Neuronal stem cell (in vitro differentiated cells): ENCODE measurements at places on chromosomes 7 and 10.

GRCh38 chr10:80079312-80079719 is 851 bp downstream of the TMEM254 start:
- no peak for DNase-seq

DNA sequence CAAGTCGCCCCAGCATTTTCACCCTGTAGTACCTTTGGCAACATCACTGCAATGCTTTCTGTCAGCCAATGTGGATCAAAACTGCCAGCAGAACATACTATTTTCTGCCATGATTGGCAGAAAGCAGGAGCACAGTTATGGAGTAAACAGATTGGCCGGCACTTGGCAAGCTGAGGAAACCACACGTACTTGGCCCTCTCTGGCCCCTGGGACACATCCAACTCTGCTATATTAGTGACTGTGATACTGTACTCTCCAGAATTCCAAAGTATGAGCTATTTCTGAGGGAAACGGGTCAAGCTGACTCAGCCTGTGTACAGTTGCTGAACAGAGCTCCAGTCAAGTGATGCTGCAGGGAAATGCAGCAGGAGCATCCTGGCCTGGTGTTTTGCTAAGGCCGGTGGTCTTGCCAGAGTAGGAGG is 39.8 kb upstream of the LANCL2 start:
- DNase-seq: no peak

DNA sequence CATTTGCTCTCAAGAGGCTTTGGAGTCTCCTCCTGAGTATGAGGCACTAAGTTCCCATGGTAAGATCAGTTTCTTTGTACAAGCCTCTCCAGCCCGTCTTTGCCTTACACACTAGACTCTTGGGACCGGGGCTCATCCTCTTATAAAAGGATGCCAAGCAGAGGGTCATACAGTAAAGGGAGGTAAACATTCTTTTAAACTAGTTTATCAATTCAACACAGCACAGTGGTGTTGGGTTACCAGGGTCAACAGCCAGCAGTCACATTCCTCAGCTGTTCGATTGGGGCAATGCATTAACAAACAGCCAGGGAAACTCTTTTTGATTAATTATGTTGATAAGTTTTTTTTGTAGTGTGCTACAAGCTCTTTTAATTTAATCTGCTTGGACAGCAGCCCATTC is 37.8 kb downstream of the HHEX start:
- DNase-seq: no peak

GRCh38 chr7:132244903-132245480 is 331.3 kb downstream of the PLXNA4 start:
- DNase-seq: no peak

GRCh38 chr7:155850766-155851678 is 38.8 kb upstream of the SHH start:
- DNase-seq: no peak

DNA sequence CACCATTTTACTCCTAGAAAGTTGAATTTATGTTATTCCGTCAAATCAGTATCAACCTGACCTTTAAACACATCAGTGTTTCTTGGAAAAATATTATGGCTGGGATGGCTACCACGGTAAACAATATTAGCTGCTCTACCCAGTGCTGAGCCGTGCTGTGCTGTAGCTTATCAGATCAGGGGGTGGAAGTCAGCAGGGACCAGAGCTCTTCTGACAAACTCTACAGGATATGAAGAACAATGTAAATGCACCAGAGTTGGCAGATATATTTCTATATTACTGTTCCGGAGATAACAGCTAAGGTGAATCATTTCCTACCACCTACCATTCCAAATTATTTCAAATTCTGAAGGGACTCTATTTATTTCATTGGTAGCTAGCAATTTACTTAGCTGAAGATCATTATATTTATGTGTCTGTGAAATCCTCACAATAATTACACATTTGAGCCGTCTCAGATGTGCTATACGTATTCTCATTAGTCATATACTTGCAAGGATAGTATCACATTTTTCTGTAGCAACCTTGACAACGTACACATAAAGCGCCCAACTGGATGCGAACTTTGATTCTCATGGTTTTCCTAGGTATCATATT is 76.5 kb downstream of the TEX36 start:
- DNase-seq: no peak

DNA sequence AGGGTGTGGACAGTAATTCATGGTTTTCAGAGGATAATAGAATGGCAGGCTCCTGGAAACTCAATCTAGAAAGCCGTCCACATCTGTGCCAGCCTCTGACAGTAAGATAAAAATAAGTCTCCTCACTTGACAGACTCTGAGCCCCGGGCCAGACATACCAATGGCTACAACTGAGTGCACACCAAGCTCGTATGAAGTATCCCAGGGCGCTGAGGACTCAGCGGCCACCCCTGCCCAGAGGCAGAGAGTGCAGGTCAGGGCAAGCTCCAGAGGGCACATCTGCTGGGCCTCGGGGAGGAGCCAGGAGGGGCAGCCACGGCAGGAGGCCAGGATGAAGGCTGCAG is 262.8 kb upstream of the TCERG1L start:
- no peak for DNase-seq

GRCh38 chr7:157470017-157470322 is 133.2 kb downstream of the DNAJB6 start:
- no peak for DNase-seq

GRCh38 chr7:30285067-30285535 is 704 bp downstream of the ZNRF2 start:
- DNase-seq: no peak

DNA sequence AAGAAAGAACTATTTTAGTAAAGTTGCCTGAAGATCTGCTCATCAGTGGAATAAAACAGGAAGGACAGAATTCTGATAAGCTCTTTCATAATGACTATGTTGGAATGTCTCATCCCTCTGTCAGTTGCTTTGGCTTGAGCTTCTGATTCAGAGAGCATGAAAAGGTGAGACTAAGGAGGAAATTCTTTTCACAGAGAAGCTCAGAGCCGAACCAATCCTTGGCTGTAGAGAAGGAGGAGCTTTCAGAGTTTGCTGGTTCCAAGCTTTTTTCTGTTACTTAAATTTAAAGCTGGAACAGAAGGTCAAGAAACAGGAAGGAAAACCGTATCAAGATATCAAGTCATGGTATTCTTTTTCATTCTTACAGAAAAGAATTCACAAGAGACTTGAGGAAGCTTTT is 24.0 kb downstream of the GSTO2 start:
- no peak for DNase-seq
